Activated naive CD4-positive, alpha-beta T cell treated with anti-CD3 and anti-CD28 coated beads for 36 hours (primary cell): ENCODE measurements at places on chromosomes 12 and 14.

DNA sequence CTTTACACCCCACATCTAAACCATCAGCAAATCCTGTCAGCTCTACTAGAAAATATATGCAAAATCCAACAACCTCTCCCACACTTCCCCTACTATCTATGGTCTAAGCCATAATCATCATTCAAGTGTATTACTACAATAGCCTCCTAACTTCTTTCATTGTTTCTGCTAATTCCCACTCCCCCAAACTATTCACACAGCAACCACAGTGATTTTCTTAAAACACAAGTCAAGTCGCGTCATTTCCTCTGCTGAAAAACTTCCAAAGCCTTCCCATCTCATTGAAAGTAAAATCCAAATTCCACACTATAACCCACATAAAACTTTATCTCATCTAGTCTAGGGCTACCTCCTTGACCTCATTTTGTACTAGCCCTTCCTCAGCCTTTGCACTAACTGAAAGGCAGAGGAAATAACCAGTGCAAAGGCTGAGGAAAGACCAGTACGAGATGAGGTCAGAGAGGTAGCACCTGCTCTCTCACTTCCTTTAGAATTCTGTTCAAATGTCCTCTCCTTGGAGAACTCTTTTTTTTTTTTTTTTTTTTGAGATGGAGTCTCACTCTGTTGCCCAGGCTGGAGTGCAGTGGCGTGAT lies 65.5 kb upstream of the MDM1 start:
- peaks cover 4% of the 10 kb centered on the region for H3K4me1 ChIP-seq
- no peaks in the 10 kb centered on the region for H3K36me3 ChIP-seq
- H3K27ac ChIP-seq: no peak overlapping the region
- DNase-seq: no peak
- H3K27me3 ChIP-seq: no peaks in the 10 kb centered on the region
- no peak overlapping the region for H3K4me3 ChIP-seq

GRCh38 chr12:92363295-92364146 lies 217.9 kb upstream of the BTG1 start:
- peaks cover 66% of the 10 kb centered on the region for H3K4me1 ChIP-seq
- H3K36me3 ChIP-seq: peaks cover 18% of the 10 kb centered on the region
- no peaks in the 10 kb centered on the region for H3K27me3 ChIP-seq
- H3K27ac ChIP-seq: peak overlapping the region; percentile 84
- peak overlapping the region; percentile 81 for H3K4me3 ChIP-seq

GRCh38 chr14:30240685-30241084 lies 313.0 kb upstream of the PRKD1 start:
- H3K27me3 ChIP-seq: peaks cover 2% of the 10 kb centered on the region
- H3K36me3 ChIP-seq: no peaks in the 10 kb centered on the region
- H3K27ac ChIP-seq: no peak overlapping the region
- H3K4me3 ChIP-seq: no peak overlapping the region
- no peak for DNase-seq

- peaks cover 17% of the 10 kb centered on the region for H3K4me1 ChIP-seq
- no peaks in the 10 kb centered on the region for H3K36me3 ChIP-seq
- peak; percentile 71 for DNase-seq
- H3K4me3 ChIP-seq: no peak overlapping the region
- H3K27me3 ChIP-seq: no peaks in the 10 kb centered on the region
- H3K27ac ChIP-seq: no peak overlapping the region
Measured at GRCh38 chr14:94001501-94002396, 4.6 kb downstream of the CCDC197 start.

GRCh38 chr14:66508846-66509621 lies 1.1 kb downstream of the GPHN start:
- peak; percentile 74 for DNase-seq
- peak overlapping the region; percentile 86 for H3K4me3 ChIP-seq
- H3K36me3 ChIP-seq: peaks cover 3% of the 10 kb centered on the region
- H3K4me1 ChIP-seq: peaks cover 28% of the 10 kb centered on the region
- H3K27me3 ChIP-seq: peaks cover 7% of the 10 kb centered on the region

GRCh38 chr12:96077081-96077480 lies 41.7 kb upstream of the LTA4H start:
- DNase-seq: no peak
- H3K4me3 ChIP-seq: no peak overlapping the region
- no peaks in the 10 kb centered on the region for H3K36me3 ChIP-seq
- no peak overlapping the region for H3K27ac ChIP-seq
- no peaks in the 10 kb centered on the region for H3K27me3 ChIP-seq

DNA sequence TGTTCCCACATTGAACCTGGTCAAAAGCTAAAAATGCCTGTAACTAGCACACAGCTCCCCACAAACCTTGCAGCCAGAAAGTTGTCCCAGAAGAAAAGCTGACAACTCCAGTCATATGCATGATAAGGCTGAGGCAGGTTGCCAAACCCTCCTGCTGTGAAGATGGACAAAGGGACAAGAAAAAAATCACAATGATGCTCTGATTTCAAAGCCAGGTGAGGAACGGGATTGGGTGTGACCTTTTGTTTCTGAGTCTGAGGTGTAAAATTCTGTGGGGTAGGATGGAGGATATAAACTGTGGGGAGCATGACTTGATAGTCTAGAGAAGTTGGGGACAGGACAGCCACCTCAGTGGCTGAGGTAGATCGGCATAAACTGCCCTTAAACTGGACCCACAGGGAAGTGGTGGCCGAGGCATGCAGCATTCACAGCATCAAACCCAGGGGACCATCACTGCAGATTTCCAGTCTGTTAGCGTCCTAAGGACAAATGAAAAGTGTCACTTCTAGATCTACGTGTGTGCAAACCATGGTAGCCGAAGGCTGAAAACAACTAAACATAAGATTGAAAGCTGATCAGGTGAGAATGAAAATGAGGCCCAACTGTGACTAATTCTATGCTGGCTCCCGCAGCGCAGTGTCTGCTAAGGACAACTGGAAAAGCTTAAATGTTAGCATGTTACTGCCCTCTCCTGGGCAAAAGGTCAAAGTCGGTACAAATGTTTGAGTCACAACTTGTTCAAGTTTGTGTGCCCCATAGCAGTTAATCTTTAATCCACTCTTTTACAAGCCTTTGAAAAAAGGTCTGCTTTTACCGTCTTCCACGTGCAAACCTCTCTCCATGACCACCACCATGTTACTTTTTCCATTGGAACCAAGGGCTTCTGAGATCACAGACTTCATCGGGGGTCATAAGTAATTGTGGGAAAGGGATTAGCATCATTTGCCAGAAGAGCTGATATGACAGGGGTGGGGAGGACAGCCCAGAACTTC lies 39.8 kb downstream of the GRIN2B start:
- no peaks in the 10 kb centered on the region for H3K36me3 ChIP-seq
- no peak overlapping the region for H3K27ac ChIP-seq
- peaks cover 25% of the 10 kb centered on the region for H3K27me3 ChIP-seq
- no peak overlapping the region for H3K4me3 ChIP-seq

DNA sequence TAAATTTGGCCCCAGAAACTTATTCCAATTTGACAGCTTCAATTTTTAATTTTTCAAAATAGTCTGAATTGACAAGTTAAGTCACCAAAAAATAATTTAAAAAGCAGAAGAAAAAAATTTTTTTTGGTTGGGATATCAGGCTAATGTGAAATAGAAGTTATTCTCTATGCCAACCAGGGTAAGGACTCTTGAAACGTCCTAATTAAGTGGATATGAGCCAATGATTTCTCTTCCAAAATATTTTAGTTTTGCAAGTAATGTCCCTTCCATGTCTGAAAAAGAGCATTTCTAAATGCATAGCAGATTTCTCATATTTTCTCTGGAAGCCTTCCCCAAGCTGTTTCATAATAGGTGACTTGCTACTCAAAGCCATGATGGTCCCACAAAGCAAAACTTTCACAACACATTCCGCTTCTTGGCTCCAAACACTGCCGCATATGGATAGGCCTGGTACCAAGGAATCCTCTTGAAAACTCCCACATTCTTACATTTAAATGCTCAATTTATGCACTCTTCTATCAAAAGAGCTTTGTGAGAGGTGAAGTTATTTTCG lies 65.1 kb downstream of the SIX6 start:
- H3K4me1 ChIP-seq: no peaks in the 10 kb centered on the region
- H3K4me3 ChIP-seq: no peak overlapping the region
- H3K27ac ChIP-seq: no peak overlapping the region
- peaks cover 4% of the 10 kb centered on the region for H3K27me3 ChIP-seq

DNA sequence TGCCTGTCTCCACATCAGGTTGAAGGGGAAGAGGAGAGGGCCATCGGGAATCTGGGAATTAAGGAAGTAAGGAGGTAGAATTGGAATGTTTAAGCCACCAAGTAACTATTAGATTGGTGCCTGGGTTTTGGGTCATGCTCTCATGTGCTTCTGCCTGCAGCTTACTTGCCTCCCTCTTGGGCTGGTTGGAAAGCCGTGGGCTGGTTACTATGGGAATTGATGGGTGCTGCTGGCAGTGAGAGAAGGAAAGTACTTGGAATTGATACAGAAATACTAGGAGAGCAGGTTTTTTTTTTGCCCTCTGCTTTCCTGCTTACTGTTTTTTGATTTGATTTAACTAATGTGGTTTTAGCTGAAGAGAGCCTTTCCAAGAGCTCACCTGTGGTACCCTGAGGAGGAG lies 493.5 kb upstream of the RGS6 start:
- peaks cover 4% of the 10 kb centered on the region for H3K4me1 ChIP-seq
- H3K27me3 ChIP-seq: no peaks in the 10 kb centered on the region
- H3K4me3 ChIP-seq: no peak overlapping the region

DNA sequence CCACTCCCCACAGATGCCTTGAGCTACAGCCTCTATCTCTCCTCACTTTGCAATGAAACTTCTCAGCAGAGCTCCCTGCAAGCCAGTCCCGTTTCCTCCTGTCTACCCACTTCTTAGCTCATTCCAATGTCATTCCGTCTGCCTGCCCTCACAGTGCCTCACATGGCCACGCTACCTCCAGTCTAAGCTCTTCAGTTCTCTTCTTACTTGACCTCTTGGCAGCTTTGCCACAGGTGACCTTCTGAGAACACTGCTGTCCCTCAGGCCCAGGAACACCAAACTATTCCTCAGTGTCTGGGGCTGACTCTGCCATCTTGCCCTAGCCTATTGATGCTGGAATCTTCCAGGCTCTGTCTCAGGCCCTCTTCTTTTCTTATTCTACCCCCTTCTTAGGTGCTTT lies 110.1 kb downstream of the EGLN3 start:
- no peak overlapping the region for H3K4me3 ChIP-seq
- no peaks in the 10 kb centered on the region for H3K27me3 ChIP-seq
- no peaks in the 10 kb centered on the region for H3K36me3 ChIP-seq
- DNase-seq: no peak
- no peaks in the 10 kb centered on the region for H3K4me1 ChIP-seq
- H3K27ac ChIP-seq: no peak overlapping the region

- no peak for DNase-seq
- H3K27ac ChIP-seq: no peak overlapping the region
- H3K36me3 ChIP-seq: no peaks in the 10 kb centered on the region
- no peaks in the 10 kb centered on the region for H3K4me1 ChIP-seq
Measured at GRCh38 chr14:104577426-104577825, 2.1 kb upstream of the C14orf180 start.

- H3K4me1 ChIP-seq: no peaks in the 10 kb centered on the region
- H3K36me3 ChIP-seq: no peaks in the 10 kb centered on the region
- H3K27ac ChIP-seq: no peak overlapping the region
- H3K4me3 ChIP-seq: no peak overlapping the region
- DNase-seq: no peak
- H3K27me3 ChIP-seq: peaks cover 2% of the 10 kb centered on the region
Measured at GRCh38 chr12:87815771-87816585, 213.2 kb downstream of the C12orf50 start.

- no peaks in the 10 kb centered on the region for H3K36me3 ChIP-seq
- no peak overlapping the region for H3K27ac ChIP-seq
- no peak overlapping the region for H3K4me3 ChIP-seq
- H3K27me3 ChIP-seq: peaks cover 5% of the 10 kb centered on the region
- no peak for DNase-seq
- no peaks in the 10 kb centered on the region for H3K4me1 ChIP-seq
Measured at GRCh38 chr12:97301576-97301975, 161.0 kb upstream of the RMST start.

GRCh38 chr12:21521541-21521940 lies 4.6 kb upstream of the SPX start:
- no peak overlapping the region for H3K27ac ChIP-seq
- H3K4me3 ChIP-seq: no peak overlapping the region
- H3K36me3 ChIP-seq: peaks cover 5% of the 10 kb centered on the region
- H3K27me3 ChIP-seq: no peaks in the 10 kb centered on the region
- H3K4me1 ChIP-seq: no peaks in the 10 kb centered on the region

GRCh38 chr12:45334396-45334795 lies 118.5 kb downstream of the ANO6 start:
- no peak overlapping the region for H3K4me3 ChIP-seq
- H3K4me1 ChIP-seq: no peaks in the 10 kb centered on the region
- no peak overlapping the region for H3K27ac ChIP-seq
- no peaks in the 10 kb centered on the region for H3K27me3 ChIP-seq

- no peaks in the 10 kb centered on the region for H3K27me3 ChIP-seq
- no peak overlapping the region for H3K4me3 ChIP-seq
- H3K27ac ChIP-seq: no peak overlapping the region
- DNase-seq: no peak
- peaks cover 24% of the 10 kb centered on the region for H3K4me1 ChIP-seq
Measured at GRCh38 chr12:124716208-124717130, 147.2 kb downstream of the SCARB1 start.

- no peaks in the 10 kb centered on the region for H3K4me1 ChIP-seq
- H3K27ac ChIP-seq: no peak overlapping the region
- no peak overlapping the region for H3K4me3 ChIP-seq
- H3K27me3 ChIP-seq: no peaks in the 10 kb centered on the region
Measured at GRCh38 chr14:29944091-29944490, 16.4 kb upstream of the PRKD1 start.

- H3K27me3 ChIP-seq: no peaks in the 10 kb centered on the region
- no peak for DNase-seq
- H3K27ac ChIP-seq: no peak overlapping the region
- H3K36me3 ChIP-seq: no peaks in the 10 kb centered on the region
- peaks cover 5% of the 10 kb centered on the region for H3K4me1 ChIP-seq
Measured at GRCh38 chr14:67514203-67514607, 18.9 kb upstream of the PLEKHH1 start.

GRCh38 chr14:38098074-38098836 lies 109.4 kb upstream of the SSTR1 start:
- no peak for DNase-seq
- no peaks in the 10 kb centered on the region for H3K27me3 ChIP-seq
- H3K4me3 ChIP-seq: no peak overlapping the region
- H3K36me3 ChIP-seq: peaks cover 9% of the 10 kb centered on the region
- H3K27ac ChIP-seq: no peak overlapping the region

GRCh38 chr14:23070262-23071129 lies 13.2 kb upstream of the CDH24 start:
- H3K4me3 ChIP-seq: peak overlapping the region; percentile 96
- peaks cover 31% of the 10 kb centered on the region for H3K36me3 ChIP-seq
- DNase-seq: no peak
- H3K27me3 ChIP-seq: no peaks in the 10 kb centered on the region
- peaks cover 41% of the 10 kb centered on the region for H3K4me1 ChIP-seq
- peak overlapping the region; percentile 90 for H3K27ac ChIP-seq
